ENCODE measurements at places on chromosomes 12 and 14.

DNA sequence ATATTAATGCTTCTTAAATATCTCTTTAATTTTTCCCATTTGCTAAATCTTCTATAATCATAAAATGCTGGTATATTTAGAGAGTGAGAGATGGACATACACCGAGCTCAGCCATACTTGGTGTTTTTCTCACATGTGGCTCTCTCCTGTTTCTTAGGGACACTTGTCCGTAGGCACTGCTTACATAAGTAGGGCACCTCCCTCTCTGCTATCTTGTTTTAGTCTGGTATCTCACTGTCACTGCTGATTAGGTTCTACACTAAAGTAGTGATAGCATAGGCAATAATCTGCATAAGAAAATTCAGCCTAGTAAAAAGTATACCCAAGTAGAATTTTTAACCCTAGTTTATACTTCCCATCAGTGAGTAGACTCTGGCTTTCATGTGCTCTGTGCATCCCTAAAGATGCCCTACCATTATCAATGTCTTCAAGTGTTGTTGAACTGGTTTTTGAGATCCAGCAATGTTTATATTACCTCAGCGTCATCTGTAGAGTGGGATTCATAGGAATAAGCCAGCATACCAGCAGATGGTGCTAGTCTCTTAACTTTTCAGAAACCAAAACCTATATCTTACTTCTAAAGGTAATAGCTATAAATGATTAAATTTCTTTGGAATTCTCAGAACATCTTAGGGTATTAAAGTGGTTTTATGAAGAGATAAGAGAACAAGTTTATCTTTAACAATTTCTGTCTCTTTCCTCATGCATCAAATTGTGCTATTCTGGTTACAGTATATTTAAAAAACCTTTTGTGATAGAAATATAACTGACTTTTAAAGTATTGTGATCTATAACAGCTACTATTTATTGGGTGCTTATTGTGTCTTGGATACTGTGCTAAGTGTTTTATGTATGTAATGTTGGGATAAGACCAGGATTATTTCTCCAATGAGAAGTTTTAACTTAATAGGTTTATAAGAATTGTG lies 32.9 kb downstream of the ARID2 start:
- no peak for DNase-seq

DNA sequence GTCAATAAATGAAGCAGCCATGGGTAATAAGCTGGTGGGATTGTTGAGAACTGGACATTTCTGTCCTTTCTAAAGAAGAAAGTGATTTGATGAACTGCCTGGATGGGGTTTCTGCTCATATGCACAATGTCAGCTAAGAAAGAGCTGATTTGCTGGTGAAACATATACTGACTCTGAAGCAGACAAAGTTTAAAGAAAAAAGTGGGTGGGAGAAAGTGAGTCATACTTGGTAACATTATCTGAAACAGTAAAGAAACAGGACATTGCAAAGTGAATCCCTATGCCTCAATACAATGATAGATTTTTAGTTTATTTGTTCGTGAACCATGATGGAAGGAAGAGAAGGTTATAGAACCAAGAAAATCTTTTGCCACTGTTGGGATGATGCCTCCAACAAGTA lies 95.6 kb upstream of the DNM1L start:
- DNase-seq: no peak

DNA sequence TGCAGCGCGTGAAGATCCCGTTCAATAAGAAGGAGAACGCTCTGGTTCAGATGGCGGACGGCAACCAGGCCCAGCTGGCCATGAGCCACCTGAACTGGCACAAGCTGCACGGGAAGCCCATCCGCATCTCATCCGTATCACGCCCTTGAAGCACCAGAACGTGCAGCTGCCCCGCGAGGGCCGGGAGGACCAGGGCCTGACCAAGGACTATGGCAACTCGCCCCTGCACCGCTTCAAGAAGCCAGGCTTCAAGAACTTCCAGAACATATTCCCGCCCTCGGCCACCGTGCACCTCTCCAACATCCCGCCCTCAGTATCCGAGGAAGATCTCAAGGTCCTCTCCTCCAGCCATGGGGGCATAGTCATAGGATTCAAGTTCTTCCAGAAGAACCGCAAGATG lies 131.9 kb upstream of the FUT8 start:
- no peak for DNase-seq

DNA sequence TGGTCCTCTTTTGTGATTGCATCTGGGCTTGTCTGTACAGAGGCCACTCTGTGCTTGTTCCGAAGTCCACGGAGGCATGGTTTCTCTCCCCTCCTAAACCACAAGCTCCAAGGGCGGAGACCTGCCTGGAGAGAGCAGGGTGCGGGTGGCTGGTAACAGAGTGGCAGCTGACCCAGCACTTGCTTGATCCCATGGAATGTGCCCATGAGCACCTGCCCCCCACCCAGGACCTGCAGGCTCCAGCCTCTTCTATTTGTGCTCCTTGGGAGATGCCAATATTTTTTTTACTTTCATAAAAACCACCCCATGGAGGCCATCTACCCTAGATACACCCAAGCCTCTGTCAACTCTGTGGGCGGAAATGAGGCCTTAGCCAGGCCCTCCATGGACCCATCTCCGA lies 104.7 kb downstream of the PRMT8 start:
- DNase-seq: no peak

- no peak for DNase-seq
These were observed 2.8 kb downstream of the OLR1 start for GRCh38 chr12:10169104-10169503.

DNA sequence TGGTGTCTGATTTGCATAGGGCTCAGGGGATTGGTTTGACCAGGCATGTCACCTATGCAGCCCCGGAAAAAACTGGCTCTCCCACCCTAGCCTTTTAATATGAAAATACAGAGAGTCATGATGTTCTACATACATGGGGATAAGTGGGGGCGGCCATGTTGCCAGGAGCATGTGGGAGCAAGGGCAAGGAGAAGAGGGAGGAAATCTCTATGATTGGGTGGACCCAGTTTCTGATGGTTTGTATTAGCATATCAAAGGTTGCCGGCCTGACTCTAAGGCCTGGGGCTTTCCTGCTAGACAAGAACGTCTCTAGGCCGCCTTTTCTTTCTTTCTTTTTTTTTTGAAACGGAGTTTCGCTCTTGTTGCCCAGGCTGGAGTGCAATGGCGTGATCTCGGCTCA lies 123.4 kb upstream of the CPSF6 start:
- no peak for DNase-seq

GRCh38 chr12:53218551-53219291 lies 11.7 kb upstream of the ITGB7 start:
- no peak for DNase-seq

DNA sequence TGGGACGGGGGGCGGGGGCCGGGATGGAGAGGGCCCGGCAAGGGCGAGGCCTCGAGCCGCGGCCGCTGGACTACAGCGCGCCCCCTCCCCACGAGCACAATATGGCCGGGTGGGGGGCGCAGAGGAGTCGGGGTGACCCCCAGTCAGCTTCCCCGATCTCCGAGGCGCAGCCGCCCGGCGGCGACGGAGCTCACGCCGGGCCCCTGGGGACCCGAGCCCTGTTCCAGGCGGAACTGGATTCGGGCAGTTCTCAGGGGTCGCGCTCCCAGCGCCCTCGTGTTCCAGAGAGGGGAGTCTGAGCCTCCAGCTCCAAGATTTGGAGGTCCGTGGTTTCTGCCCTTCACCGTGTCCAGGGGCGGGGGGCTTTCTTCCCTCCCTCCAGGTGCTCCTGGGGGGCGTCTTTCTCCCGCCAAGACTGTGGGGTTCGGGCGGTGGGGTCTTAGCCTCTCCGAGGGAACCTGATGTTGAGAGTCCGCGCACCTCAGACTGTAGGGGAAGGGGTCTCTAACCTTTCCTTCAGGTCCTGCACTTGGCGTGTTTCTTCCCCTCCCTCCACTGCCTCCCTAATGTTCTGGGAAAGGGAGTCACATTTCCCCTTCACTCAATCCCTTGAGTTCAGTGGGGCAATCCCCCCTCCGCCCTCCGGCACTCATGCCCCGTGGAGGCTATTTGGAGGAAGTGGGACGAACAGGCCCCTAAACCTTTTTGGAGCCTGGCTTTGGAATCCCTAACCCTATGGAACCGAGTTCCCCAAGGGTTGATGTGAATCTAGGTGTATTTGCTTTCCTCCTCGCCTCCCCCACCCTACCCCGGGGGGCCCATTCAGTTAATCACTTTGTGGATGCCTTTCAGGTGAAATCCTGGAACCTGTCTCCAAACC lies 584 bp downstream of the ACVR1B start:
- DNase-seq: no peak

GRCh38 chr14:20345366-20345765 lies 1.9 kb downstream of the PARP2 start:
- DNase-seq: no peak

- DNase-seq: no peak
These were observed 200.9 kb upstream of the CAND1 start for GRCh38 chr12:67068204-67068731.
